ENCODE measurements at places on chromosomes 5 and 9. TPM values are rescaled to one million over a fixed set of nuclear protein-coding genes. Genes with fewer than 3 reads are reported as not detected.

Gene LHX3
- not detected for total RNA-seq

Gene GLRX
- total RNA-seq, result 28.8 TPM

Gene ANKHD1
- 227 TPM for total RNA-seq

Gene CBY3
- 0.52 TPM for total RNA-seq

Gene RAD17
- 14.3 TPM for total RNA-seq

Gene ANKRD31
- 0.63 TPM for total RNA-seq

Gene C5orf34
- 1.9 TPM for total RNA-seq

Gene TMEM203
- total RNA-seq, result 21.1 TPM

Gene PCDHB16
- not detected for total RNA-seq

Gene CCIN
- total RNA-seq, result 1.0 TPM

Gene FOXD4L4
- not detected for total RNA-seq

Gene ROPN1L
- 0.42 TPM for total RNA-seq

Gene C1QTNF3
- total RNA-seq, result 3.6 TPM

Gene WDR31
- total RNA-seq, result 0.21 TPM

Gene ALDH1A1
- total RNA-seq, result 5.8 TPM

Gene C9orf153
- total RNA-seq, result 1.9 TPM

Gene SLC6A19
- total RNA-seq, result not detected

Gene OR1J2
- total RNA-seq, result not detected

Gene HAVCR2
- 27.3 TPM for total RNA-seq

Gene GRIN3A
- not detected for total RNA-seq

Gene TSSK1B
- 0.10 TPM for total RNA-seq

Gene INPP5E
- 5.5 TPM for total RNA-seq

Gene BRINP1
- not detected for total RNA-seq

Gene PCDHA4
- not detected for total RNA-seq

Gene TPRN
- total RNA-seq, result 2.4 TPM

Gene PCDHGA11
- total RNA-seq, result 0.21 TPM

Gene PCDHGB5
- total RNA-seq, result 0.84 TPM

Gene ANGPTL2
- 0.10 TPM for total RNA-seq

Gene BSPRY
- 0.42 TPM for total RNA-seq

Gene CCDC192
- not detected for total RNA-seq

Gene POU5F2
- 3.0 TPM for total RNA-seq

Gene CCDC69
- 142 TPM for total RNA-seq

Gene PLPP7
- 0.52 TPM for total RNA-seq

Data from mononuclear cell (primary cell).